Large intestine (tissue), 12 donors: ENCODE measurements at places on chromosomes 3 and 15.

DNA sequence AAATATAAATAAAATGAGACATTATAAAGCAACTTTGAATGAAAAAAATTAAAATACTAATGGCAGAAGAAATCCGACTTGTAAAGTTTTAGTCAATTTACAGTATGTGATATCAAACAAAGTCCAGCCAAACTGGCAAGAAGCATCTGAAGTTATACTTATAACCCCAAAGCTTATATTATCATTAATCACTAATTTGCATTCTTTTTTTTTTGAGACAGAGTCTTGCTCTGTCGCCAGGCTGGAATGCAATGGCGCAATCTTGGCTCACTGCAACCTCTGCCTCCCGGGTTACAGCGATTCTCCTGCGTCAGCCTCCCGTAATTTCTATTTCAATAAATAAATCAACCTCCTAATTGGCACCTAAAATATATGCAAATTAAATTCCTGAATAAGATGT is 80.1 kb downstream of the AQR start:
- no peak for DNase-seq

DNA sequence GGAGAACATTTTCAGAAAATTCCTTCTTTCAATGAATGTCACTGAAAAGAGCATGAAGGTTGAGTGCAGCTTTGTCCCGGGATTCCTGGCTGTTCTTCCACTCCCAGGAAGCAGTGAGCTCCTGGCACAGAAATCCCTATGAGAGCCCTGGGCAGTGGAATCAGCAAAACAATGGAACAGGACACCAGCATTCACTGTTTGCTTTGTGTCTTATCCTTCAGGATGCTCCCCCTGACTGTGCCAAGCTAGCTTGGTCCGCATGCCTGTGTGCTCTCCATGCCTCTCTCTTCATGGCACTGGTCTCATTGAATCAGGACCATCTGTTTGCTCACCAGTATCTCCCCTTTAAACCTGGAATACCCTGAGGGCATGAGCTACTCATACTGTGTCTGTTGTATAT is 102.0 kb upstream of the GADL1 start:
- no peak for DNase-seq

DNA sequence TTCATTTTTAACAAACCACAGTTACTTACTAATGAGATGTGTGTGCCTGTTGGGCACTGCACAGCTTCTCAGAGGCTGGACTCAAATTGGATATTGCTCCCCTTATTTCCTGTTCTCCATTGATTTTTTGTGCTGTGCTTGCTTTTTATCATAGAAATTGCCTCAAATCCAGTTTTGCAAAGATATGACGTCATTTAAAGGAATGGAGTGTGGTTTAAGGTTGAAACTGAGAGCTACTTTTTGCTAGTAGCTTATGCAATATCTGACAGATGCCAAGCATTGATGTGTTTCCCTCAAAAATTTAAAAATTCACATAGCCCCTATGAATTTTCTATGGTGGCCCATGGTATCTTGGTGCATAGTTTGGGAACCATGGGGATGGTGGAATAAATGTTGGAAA is 67.7 kb upstream of the ROPN1 start:
- DNase-seq: no peak

GRCh38 chr3:25289663-25290062 is 138.4 kb upstream of the RARB start:
- DNase-seq: no peak

GRCh38 chr3:30203301-30203700 is 403.1 kb upstream of the TGFBR2 start:
- DNase-seq: no peak

DNA sequence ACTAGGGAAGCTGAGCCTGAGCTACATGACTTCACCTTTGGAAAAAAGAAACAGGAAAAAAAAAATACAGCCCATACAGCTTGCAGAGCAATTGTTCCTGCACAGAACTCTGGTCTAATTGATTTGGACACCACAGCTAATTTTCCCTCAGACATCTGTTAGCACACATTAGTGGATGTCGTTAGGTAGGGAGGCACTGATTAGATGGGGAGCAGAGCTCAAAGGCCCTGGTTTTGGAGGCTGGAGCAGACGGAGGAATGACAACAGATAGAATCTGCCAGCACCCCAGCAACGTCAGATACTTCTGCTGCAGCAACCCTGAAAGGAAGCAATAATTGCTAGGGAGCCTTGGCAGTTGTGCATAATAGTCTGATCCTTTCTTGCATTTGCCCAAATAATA is 398.9 kb downstream of the LSAMP start:
- no peak for DNase-seq

DNA sequence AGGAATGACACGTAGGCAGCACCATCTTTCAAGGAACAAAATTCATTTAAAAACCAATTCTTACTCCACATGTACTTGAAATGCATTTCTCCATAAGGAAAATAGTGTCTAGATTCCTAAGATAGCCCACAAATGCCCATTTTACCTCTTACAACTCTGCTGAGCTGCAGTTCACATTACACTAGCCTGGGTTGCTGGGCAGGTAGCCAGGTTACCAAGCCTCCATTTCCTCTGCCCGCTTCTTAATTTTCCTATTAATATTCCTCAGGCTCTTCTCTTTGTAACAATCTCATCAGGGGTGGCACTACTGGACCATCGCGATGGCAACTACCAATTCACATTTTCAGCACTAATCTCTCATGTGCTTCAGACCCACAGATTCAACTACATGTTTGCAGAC is 10.8 kb downstream of the ATP13A3 start:
- no peak for DNase-seq

GRCh38 chr3:50164481-50164880 is 9.4 kb downstream of the SEMA3F start:
- no peak for DNase-seq

DNA sequence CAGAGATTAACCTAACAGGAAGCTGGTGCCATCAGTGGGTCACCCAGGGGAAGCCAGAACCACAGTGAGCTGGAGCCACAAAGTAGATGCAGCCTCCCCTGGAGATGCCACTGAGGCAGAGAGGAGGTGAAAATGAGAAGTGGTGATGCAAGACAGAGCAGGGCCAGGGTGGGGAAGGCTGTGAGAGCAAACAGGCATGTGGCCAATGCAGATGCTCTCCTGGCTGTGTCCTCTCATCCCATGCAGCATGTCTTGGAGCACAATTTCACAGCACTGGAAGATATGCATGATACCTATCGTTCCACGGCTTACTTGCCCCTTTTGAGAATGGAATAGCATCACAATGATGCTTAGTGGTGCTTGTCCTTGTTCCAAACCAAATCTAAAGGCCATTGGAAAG is 126.3 kb downstream of the ABHD5 start:
- no peak for DNase-seq

DNA sequence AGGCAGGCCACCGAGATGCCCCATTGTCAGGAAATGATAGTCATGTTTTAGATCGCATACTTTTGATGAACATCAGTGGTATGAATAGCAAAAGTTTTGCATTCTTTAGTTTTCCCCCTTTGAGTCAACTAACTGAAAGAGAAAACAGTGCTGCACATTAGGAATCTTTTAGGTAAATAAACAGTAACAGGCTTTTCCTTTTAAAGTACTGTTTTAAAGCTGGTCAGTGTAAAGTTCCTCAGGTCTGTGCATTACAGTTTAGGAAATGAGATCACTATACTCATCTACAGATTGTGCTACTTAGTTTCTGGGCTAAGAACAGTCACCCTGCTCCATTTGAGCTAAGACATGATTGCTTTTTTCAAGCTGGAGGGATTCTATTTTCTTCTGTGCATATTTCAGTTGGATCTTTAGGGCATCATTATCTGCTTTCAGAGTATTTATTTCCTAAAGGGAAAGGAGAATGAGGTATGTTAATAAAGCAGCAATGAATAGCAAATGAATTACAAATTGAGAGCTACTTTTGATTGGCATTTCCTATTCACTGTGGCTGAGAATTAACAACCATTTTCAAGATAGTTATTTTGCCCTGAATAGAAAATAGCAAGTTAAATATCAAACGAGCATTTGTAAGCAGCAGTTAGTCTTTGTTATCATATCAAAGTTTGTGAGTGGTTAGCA is 36.5 kb downstream of the FAM98B start:
- DNase-seq: no peak

GRCh38 chr3:127911421-127911931 is 3.6 kb upstream of the KBTBD12 start:
- DNase-seq: no peak

GRCh38 chr15:90018216-90018831 is 17.2 kb downstream of the ZNF710 start:
- no peak for DNase-seq

DNA sequence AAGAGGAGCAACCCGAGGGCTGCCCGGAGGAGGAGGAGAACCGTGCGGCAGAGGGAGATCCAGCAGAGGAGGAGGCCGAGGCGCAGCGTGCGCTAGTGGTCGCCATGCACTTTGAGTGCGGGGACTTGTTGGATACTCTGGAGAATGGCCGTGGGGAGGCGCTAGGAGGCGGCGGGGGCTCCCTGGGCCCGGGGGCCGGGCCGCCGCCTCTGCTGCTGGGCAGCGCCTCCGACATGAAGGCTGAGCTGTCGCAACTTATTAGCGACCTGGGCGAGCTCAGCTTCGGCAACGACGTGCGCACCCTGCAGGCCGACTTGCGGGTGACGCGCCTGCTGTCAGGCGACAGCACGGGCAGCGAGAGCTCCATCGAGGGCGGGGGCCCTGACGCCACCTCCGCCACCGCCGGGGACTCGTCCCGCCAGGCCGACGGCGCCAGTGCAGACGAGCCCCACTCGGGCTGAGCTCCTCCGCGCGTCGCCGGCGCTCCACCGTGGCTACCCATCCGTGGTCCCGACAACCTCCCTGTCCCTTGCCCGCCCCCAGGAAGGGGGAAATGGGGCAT is 2.0 kb downstream of the FAM43A start:
- DNase-seq: peak; percentile 72

DNA sequence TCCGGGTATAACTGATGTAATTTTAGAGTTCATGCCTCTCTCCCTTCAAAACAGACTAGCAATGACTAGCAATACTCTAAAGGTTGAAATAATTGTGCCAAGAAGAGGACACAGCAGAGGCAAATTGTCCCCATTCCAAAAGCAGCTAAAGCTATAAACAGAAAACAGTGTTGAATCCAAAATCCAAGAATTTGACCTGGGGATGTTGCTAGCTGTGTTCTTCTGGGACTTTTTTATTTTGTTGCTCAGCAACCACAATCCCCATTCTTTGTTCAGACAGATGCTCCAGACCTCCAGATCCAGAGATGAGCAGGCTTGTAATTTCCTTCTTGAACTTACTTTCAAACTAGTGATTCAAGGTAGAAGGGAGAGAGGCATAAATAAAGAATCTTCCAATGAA is 191.5 kb downstream of the FOXB1 start:
- no peak for DNase-seq

GRCh38 chr15:44710236-44711095 is 657 bp downstream of the PATL2 start:
- no peak for DNase-seq

DNA sequence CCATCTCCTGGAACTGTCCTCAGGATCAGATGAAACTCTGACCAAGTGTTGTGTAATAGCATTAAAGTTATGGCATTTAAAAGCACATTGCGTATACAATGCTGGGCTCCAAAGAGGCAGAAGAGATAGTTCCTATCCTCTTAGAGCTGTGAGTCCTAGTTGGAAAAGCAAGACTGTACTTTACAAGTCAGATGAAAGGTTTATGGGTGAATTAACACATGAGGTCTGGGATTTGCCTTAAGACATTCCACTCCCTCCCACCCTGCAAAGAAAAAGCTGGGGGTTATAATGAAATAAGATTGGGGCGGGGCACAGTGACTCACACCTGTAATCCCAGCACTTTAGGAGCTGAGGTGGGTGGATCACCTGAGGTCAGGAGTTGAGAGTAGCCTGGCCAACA is 35.6 kb downstream of the SNAPC5 start:
- DNase-seq: peak; percentile 18

DNA sequence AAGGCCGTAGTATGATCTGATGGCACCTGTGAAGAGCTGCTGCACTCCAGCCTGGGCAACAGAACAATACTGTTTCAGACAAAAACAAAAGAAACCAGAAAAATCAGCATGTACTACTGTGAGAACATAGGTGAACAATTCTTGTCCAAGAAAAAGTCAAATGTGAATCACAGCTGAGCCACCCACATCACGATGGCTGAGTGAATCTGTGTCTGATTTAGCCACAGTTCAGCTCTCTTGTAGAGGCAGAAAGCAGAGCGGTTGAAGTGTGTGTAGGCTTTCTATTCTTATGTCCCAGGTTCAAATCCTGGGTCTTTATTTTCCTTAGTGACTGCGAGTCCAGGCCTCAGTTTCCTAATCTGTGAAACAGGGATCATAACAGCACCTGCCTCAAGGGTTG is 4.4 kb upstream of the FURIN start:
- no peak for DNase-seq

DNA sequence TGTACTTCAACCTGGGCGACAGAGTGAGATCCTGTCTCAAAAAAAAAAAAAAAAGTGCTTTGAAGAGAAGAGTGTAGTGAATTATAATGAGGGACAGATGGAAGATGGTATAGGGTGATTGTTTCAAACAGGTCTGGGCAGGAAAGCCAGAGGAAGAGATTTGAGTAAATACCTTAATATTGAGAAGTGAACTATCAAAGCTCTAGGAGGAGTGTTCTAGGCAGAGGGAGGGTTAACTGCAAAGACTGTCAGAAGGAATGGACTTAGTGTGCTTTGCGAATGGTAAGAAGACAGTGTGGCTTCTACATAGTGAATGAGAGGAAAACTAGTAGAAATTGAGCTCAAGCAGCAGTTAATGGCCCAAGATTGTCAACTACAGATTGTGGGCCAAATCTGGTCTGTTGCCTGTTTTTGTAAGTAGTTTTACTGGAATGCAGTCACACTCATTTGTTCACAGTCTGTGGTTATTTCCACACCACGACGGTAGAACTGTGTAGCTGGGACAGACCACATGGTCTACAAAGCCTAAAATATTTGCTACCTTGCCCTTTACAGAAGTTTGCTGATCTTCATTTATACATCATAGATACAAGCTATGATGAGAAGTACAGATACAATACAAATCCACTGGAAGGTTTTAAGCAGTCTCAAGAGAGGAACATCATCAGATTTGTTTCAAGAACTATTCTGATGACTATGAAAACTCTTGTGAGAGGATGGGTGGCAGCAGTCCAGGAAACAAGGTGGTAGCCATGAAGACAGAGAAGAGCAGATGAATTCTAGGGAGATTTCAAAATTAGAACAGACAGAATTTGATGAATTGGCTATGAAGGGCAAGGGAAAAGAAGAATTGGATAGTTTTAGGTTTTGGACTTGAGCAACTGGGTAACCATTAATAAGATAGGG is 16.5 kb upstream of the USP50 start:
- no peak for DNase-seq

GRCh38 chr3:18090377-18090776 is 334.8 kb downstream of the SATB1 start:
- no peak for DNase-seq
